ENCODE measurements at places on chromosomes 6 and 20. TPM values are rescaled to one million over a fixed set of nuclear protein-coding genes. Genes with fewer than 3 reads are reported as not detected.

COL12A1 gene
- total RNA-seq = 258 TPM

NKAIN4 gene
- not detected for total RNA-seq

L3MBTL3 gene
- 12.3 TPM for total RNA-seq

PSMB1 gene
- 257 TPM for total RNA-seq

RAD21L1 gene
- total RNA-seq = under 0.01 TPM

RAET1L gene
- total RNA-seq = not detected

GPX5 gene
- total RNA-seq = not detected

BMP7 gene
- not detected for total RNA-seq

DTNBP1 gene
- total RNA-seq = 10.3 TPM

NKX2-4 gene
- total RNA-seq = not detected

ACTR5 gene
- 3.2 TPM for total RNA-seq

NEURL2 gene
- 4.7 TPM for total RNA-seq

ZKSCAN8 gene
- total RNA-seq = 13.1 TPM

PRICKLE4 gene
- not detected for total RNA-seq

ZNF334 gene
- total RNA-seq = 7.0 TPM

BFSP1 gene
- 2.3 TPM for total RNA-seq

CEP57L1 gene
- total RNA-seq = 18.8 TPM

TREM2 gene
- total RNA-seq = not detected

PSORS1C1 gene
- total RNA-seq = 2.8 TPM

PLN gene
- under 0.01 TPM for total RNA-seq

MYLK2 gene
- total RNA-seq = under 0.01 TPM

MROH8 gene
- 1.0 TPM for total RNA-seq

TMEM217 gene
- total RNA-seq = 2.0 TPM

HLA-DMB gene
- total RNA-seq = 0.09 TPM

PRSS35 gene
- total RNA-seq = 3.9 TPM

INSM1 gene
- total RNA-seq = not detected

ZKSCAN4 gene
- total RNA-seq = 7.3 TPM

PAK5 gene
- total RNA-seq = not detected

ADGB gene
- not detected for total RNA-seq

WFDC9 gene
- total RNA-seq = not detected

OR2B6 gene
- total RNA-seq = not detected

EDN1 gene
- 0.16 TPM for total RNA-seq

LKAAEAR1 gene
- total RNA-seq = 0.09 TPM

KCNQ2 gene
- total RNA-seq = not detected

POLR1C gene
- 22.8 TPM for total RNA-seq

VGLL2 gene
- total RNA-seq = not detected

CAGE1 gene
- total RNA-seq = under 0.01 TPM

LY6G6C gene
- total RNA-seq = not detected

GLP1R gene
- total RNA-seq = not detected

LTB gene
- total RNA-seq = not detected

SCRT2 gene
- not detected for total RNA-seq

FAM83B gene
- total RNA-seq = 0.16 TPM

GHRH gene
- total RNA-seq = not detected

MYB gene
- total RNA-seq = 0.17 TPM

Measured in bronchial smooth muscle cell (primary cell).